ENCODE measurements at places on chromosomes 6 and 20.

GRCh38 chr20:19881080-19881840 is 123.2 kb downstream of the RIN2 start:
- no peak for DNase-seq

DNA sequence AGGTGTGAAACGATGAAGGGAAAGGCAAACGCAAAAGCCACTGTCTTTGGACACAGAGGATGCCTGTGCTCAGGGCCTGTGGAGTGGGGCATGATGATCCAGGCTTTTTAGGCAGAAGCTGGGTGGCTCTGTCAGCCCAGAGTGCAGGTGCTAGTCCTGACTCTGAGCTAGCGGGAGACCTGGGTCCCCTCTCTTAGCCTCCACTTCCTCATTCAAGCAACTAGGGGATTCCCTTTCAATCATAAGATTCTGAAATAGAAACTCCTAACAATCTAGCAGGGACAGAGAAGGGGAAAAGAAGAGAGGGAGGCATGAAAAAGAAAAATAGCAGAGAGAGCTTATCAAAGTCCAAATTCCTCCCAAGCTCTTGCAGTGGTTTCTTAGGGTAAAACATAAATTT is 7.6 kb upstream of the HIVEP2 start:
- DNase-seq = no peak

DNA sequence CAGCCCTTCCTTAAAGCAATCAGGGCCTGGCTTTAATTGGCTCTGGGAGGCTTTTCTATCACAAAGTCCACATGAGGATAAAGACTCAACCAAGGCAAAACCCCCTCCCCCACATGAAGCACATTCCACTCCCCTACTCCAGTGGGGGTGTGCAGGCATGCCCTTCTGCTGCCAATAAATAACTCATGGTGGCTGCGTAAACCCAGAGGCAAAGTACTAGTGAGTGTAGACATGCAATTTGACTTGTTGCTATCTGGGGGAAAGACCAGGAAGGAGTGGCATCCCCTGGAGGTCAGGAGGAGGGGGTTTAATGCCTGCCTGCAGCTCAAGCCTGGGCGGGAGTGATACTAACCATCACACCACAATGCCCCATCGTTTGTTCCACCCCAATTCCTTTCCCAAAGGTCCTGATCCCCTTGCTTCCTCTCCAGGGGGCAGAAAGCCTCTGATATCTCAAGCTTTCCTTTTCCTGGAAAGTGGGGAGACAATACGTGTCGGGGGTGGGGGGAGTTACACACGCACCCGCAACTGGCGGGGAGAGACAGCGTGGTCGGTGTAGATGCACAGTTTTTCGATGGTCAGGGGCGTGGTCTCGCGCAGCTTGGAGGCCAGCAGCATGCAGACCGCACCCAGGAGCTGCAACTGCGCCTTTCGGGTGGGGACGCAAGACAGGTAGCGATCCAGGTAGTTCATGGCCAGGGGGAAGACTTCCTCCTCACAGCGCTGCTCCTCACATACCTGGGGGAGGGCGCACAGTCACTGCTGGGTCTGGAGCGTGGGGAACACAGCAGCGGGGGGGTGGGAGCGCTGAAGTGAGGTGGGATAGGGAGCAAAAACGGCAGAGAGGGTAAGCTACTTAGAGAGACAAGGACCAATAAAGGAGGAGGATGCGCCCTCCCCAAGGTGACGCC is 1.5 kb downstream of the CCND3 start:
- DNase-seq = no peak

DNA sequence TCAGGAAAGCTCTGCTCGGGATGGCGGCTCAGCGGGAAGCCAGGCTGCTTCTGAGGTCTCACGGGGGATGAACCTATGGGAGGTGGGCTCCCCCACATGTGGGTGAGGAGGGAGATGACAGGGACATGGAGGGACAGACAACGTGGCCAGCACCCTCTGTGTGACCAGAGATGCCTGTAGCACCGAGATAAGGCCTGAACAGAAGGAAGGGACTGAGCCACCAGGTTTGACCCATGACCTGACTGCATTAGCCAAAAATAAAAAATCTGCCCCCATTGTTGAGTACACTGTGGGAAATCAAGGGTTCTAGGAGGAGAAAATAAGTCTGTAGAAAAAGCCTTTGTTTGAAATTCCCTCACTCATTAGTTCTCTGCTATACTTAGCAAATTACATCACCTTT is 105.7 kb downstream of the RNASET2 start:
- no peak for DNase-seq

DNA sequence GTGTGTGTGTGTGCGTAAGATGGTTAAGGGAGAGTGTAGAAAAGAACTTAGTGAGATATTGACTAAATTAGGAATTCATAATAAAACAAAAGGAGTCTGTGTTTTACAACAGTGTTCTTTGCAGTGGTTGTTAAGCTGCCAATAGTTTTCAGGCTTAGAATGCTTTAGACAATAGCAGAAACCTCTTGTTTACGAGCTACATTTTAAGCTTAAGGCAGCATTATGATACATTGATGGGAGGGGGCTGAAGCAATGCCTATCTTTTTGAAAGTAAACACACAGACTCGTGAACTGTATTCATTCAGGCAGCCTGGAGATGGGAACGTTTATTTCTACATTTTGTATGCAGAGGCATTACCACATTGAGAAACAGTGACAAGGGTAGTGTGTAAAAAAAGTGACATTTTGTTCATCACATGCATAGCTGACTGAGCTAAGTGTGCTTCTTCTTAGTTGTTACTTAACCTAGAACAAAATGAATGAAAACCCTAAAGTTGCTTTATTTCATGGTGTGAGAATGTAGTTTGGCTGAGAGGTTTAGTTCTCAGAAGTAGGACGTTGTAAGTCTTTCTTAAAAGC is 21.2 kb downstream of the CLVS2 start:
- no peak for DNase-seq

DNA sequence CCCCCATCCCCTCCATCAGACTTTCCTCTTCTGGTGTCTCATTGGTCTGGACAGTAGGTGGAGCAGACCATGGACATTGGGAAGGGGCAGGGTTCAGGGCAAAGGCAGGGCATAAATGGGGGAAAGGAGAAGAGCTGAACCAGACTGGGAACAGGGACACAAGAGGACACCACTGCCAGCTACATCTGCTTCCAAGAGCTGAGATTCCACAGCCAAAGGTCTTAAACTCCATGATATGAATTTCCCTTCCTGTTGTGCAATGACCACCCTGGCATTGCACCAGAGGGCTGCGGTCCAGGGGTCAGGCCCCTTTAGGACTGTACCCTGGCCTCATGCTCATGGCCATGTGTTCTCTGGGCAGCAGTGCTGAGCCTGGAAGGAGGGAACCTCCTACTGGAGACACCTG is 137.9 kb downstream of the MAFB start:
- DNase-seq = no peak

DNA sequence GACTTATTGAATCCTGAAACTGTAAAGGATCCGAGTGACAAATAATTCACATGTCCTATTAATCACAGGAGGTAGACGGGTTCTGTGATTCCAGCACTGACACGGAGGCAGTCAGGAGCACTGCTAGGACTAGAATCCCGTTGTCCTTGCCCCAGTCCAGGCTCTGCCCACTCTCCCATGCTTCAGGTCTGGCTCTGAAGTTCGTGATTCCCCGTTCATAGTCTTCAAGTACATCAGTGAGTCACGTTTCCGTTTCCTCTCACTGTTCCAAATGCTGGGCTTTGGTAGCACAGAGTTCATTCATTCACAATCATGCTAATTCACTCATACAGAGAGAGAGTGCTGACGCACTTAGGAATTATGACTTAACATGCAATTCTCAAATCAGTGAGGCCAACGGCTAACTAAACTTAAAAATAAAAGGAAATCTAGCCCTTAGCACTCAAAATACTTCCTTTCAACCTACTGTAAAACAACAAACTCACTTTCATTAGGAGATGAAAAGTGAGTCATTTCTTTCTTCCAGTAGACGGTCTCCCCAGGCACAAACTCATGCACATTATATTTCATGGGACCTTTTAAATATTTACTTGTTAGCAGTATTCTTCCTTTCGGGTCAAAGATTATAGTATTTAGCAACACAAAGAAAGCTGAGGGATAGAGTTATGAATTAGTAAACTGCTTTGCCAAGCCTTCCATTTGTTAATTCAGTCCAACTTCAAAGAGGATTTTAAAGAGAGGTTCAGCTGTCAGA is 94.0 kb upstream of the NHSL1 start:
- DNase-seq = no peak

GRCh38 chr6:108675226-108676200 is 114.8 kb downstream of the FOXO3 start:
- no peak for DNase-seq

GRCh38 chr20:3010985-3011723 is 32.3 kb upstream of the GNRH2 start:
- no peak for DNase-seq

- no peak for DNase-seq
Measured at GRCh38 chr6:80440496-80441115, 334.1 kb downstream of the BCKDHB start.

- DNase-seq = no peak
Measured at GRCh38 chr20:17995967-17996819, 27.4 kb downstream of the MGME1 start.

DNA sequence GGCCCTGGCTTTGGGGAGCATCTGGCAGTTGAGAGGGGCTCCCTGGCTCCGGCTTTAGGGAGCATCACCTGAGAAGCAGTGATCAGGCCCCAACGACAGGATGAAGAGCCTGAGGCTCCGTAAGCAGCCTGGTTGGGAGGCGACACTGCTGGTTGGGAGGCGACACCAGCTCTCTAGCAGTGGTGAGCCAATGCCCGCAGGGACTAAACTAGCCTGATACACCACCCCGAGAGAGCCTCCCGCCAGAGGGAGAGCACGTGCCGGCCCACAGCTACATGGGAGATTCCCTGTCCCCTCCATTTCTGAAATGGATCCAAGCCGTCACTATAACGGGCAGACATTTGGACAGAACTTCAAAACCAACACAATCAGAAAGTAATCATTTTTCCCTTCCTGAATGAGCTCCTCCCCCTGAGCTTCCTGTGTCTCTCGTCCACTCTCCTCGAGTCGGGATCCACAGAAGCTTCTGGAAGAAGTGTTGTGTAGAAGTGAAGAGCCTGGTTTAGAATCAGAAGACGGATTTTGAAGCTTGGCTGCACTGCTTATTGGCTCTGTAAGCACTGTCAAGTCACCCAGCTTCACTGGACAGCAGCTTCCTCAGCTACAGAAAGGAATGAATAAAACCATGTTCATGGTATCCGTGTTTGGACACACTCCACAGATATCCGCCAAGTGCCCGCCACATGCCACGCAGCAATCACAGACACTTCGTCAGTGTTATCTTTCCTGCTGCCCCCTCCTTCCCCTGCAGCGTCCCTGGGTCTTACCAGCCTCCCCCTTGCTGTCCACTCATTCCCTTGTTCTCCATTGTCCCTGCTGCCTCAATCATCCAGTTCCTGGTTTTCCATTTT is 199.6 kb downstream of the TTLL2 start:
- DNase-seq = no peak

DNA sequence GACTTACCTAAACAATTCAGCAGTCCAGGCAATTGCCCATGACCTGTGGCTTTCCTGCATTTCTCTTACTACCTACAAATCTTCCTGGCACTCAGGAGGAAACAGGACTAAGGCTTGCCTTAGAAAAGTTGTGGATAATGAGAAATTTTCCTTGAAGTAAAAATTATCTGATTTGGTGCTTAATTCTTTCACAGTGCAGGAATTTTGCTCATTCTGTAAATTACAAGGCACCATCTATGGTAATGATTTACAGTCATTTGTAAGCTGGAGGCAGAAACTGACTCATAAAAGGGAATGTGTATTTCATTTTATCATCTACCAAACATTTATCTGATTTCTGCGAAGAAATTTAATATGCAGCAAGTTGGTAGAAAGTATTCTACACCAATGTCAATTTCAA is 211.5 kb upstream of the FKBP1C start:
- no peak for DNase-seq

GRCh38 chr6:161526794-161527193 is 252.9 kb upstream of the AGPAT4 start:
- no peak for DNase-seq

GRCh38 chr6:43488667-43489276 is 11.4 kb downstream of the TJAP1 start:
- DNase-seq = no peak

DNA sequence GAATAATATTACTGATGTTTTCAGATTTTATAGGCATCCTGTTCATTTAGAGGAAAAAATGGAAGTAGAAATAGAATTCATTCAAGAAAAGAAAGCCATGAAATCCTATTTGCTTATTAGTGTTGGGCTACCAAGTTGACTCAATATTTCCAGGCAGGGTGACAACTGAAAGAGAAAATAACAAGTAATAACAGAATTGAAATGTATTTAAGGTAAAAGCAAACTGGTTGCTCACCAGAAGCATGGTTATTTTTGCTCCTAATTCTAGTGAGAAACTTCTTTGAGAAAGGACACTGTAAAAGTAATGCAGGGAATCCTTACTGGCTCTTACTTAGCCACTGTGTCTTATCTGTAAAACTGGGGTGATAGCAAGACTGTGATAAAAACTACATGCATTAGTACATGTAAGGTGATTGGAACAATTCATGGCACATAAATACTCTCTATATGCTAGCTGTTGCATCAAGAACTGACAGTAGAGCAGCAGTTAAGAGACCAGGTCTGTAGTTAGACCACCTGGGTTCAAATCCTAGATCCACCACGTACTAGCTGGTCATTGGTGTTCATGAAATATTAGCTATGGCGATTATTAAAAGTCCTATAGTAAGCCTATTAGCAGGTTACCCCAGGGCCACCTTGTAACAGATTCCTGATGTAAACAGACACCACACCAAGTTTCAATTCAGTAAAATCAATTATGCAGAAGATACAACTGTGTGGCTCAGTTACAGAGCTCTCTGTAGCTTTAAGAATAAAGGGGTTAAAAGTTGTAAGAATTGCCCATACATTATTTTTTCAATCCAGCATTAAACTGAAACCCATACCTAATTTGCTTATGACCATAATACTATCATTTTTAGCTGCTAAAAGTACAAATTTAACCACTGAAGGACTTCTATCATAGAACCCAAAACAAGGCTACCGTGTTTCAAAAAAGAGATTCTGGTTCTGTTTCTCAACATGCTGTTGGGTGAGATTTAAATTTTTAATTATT is 159.2 kb upstream of the COL21A1 start:
- no peak for DNase-seq

GRCh38 chr6:53375847-53376246 is 27.1 kb upstream of the ELOVL5 start:
- DNase-seq = no peak

GRCh38 chr6:65262241-65262640 is 444.8 kb downstream of the EYS start:
- DNase-seq = no peak

GRCh38 chr6:114521926-114522325 is 179.1 kb upstream of the HS3ST5 start:
- DNase-seq = no peak

- DNase-seq = no peak
Measured at GRCh38 chr6:68502946-68503345, 132.1 kb upstream of the ADGRB3 start.

DNA sequence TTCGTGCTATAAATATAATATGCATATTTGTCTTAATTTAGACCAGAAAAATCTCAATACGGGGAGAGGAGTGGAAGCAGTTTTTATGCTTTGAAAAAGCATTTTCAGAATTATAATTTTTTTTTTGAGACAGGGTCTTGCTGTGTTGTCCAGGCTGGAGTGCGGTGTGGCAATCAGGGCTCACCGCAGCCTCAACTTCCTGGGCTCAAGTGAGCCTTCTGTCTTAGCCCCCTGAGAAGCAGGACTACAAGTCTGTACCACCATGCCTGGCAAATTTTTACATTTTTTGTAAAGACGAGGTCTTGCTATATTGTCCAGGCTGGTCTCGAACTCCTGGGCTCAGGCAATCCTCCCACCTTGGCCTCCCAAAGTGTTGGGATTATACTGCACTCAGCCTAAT is 197.2 kb downstream of the FOXC1 start:
- no peak for DNase-seq
